Activated CD4-positive, alpha-beta memory T cell treated with anti-CD3 and anti-CD28 coated beads for 36 hours (primary cell): ENCODE measurements at places on chromosomes 6 and 20. TPM values are rescaled to one million over a fixed set of nuclear protein-coding genes. Genes with fewer than 3 reads are reported as not detected.

Gene FUT9
- total RNA-seq, result not detected

Gene WFDC10A
- not detected for total RNA-seq

Gene ULBP1
- 1.8 TPM for total RNA-seq

Gene SLC16A10
- total RNA-seq, result 3.6 TPM

Gene DDX43
- 0.29 TPM for total RNA-seq

Gene ADTRP
- total RNA-seq, result 26.1 TPM

Gene OR2B6
- not detected for total RNA-seq

Gene LZTS3
- 1.4 TPM for total RNA-seq

Gene OXT
- not detected for total RNA-seq

Gene HLA-G
- total RNA-seq, result 0.19 TPM
